ENCODE measurements at places on chromosomes 12 and 14. TPM values are rescaled to one million over a fixed set of nuclear protein-coding genes. Genes with fewer than 3 reads are reported as not detected.

DPPA3 gene
- total RNA-seq, result not detected

INSM2 gene
- not detected for total RNA-seq

CIROP gene
- total RNA-seq, result not detected

IFNG gene
- total RNA-seq, result not detected

COCH gene
- total RNA-seq, result 3.1 TPM

SLCO1B1 gene
- total RNA-seq, result not detected

All from skeletal muscle tissue (tissue), 5 donors.